ENCODE measurements at places on chromosomes 12 and 14. TPM values are rescaled to one million over a fixed set of nuclear protein-coding genes. Genes with fewer than 3 reads are reported as not detected.

GRCh38 chr12:77830583-77831351 is at the start of gene NAV3:
Gene NAV3, plus strand, starts transcription at chr12:77830894. Its CDS starts 568 bp downstream, at chr12:77831462.
- DNase-seq, result no peak
- H3K4me3 ChIP-seq, result no peak within 1 kb of the TSS
- peaks cover 6% of the 10 kb centered on the region for H3K4me1 ChIP-seq
- peak within 1 kb of the TSS; percentile 82 for H3K27ac ChIP-seq
- H3K27me3 ChIP-seq, result no peaks in the 10 kb centered on the region

The P2RX7 gene
- total RNA-seq, result 9.1 TPM

The MYH7 gene
- not detected for total RNA-seq

GRCh38 chr12:75389061-75389460 is 1.8 kb upstream of the GLIPR1L2 start:
- H3K4me1 ChIP-seq, result peaks cover 36% of the 10 kb centered on the region
- no peak for DNase-seq
- peak overlapping the region; percentile 73 for H3K27ac ChIP-seq
- H3K36me3 ChIP-seq, result no peaks in the 10 kb centered on the region
- H3K4me3 ChIP-seq, result no peak overlapping the region

- H3K36me3 ChIP-seq, result no peaks in the 10 kb centered on the region
- DNase-seq, result no peak
- H3K27ac ChIP-seq, result no peak overlapping the region
- no peaks in the 10 kb centered on the region for H3K27me3 ChIP-seq
- H3K4me1 ChIP-seq, result peaks cover 23% of the 10 kb centered on the region
Observed at GRCh38 chr12:89877136-89877535, 168.5 kb upstream of the ATP2B1 start.

GRCh38 chr12:120833849-120834248 is 70.3 kb downstream of the SPPL3 start:
- H3K27ac ChIP-seq, result no peak overlapping the region
- no peak for DNase-seq
- peaks cover 74% of the 10 kb centered on the region for H3K4me1 ChIP-seq
- H3K27me3 ChIP-seq, result no peaks in the 10 kb centered on the region
- no peaks in the 10 kb centered on the region for H3K36me3 ChIP-seq

DNA sequence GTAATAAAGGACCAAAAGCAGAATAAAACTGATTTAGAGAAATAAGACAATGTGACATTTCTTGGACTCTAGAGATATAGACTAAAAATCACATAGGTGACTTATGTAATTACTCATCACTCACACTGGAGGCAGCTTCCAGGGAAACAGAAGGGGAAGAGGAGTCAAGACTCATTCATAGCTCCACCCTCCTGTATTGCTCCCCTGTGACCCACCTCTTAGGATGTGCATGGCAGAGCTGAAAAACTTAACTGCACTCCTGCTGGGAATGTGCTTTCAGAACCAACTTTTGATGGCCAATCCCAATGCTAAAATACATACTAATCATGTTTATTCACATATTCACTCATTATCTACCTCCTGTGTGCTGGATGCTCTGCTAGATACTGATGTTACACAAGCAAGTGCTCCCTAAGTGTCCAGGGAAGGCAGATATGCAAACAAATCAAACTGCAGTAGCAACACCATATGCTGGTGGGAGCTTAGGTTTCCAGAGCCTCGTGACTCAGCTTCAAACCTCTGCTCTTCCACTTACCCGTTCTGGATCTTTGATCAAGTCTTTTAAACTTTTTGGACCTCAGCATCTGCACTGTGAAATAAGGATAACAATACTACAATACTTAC is 316.1 kb downstream of the GALC start:
- no peaks in the 10 kb centered on the region for H3K4me1 ChIP-seq
- H3K4me3 ChIP-seq, result no peak overlapping the region
- no peak overlapping the region for H3K27ac ChIP-seq
- H3K27me3 ChIP-seq, result no peaks in the 10 kb centered on the region

GRCh38 chr12:78645956-78646355 is 218.6 kb upstream of the SYT1 start:
- H3K4me3 ChIP-seq, result no peak overlapping the region
- H3K4me1 ChIP-seq, result no peaks in the 10 kb centered on the region
- H3K27me3 ChIP-seq, result no peaks in the 10 kb centered on the region
- H3K36me3 ChIP-seq, result no peaks in the 10 kb centered on the region
- no peak overlapping the region for H3K27ac ChIP-seq

Measured in spleen (tissue), 13 donors.